CD4-positive, alpha-beta T cell treated with Interleukin-4 for 4 hours (primary cell): ENCODE measurements at places on chromosomes 13 and 19.

DNA sequence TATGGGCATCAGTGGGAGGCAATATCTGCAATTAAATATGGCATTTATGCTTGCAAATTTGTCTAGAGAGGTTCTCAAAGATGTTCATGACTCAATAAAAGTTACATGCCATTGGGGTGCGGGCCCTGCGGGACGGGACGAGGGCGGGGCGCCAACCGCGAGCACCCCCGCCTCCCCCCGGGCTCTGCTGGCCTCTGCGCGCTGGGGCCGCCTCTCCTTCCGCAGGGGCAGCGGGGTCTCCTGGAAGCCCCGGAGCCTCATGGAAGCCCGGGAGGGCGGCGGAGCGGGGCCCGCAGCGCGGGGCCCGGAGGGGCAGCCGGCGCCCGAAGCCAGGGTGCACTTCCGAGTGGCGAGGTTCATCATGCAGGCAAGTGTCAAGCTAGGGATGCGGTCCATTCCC, 179.2 kb downstream of the TPTE2 start:
- DNase-seq: no peak

DNA sequence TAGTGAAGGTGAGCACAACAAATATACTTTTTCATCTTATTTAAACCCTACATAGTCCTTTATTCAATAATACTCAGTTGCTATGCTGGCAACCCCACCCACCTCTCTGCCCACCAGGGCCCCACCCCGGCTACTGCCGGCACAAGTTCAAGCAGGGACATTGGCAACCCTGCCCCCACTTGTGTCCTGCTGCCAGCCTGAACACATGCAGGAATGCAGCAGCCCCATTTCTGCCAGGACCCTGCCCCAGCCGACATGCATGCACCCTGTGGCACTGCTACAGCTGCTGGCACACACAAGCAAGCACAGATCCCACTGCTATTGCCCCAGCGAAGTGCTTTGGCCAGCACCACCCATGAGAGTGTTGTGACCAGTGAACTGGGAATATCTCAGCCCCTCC, 289.8 kb downstream of the COG6 start:
- no peak for DNase-seq

DNA sequence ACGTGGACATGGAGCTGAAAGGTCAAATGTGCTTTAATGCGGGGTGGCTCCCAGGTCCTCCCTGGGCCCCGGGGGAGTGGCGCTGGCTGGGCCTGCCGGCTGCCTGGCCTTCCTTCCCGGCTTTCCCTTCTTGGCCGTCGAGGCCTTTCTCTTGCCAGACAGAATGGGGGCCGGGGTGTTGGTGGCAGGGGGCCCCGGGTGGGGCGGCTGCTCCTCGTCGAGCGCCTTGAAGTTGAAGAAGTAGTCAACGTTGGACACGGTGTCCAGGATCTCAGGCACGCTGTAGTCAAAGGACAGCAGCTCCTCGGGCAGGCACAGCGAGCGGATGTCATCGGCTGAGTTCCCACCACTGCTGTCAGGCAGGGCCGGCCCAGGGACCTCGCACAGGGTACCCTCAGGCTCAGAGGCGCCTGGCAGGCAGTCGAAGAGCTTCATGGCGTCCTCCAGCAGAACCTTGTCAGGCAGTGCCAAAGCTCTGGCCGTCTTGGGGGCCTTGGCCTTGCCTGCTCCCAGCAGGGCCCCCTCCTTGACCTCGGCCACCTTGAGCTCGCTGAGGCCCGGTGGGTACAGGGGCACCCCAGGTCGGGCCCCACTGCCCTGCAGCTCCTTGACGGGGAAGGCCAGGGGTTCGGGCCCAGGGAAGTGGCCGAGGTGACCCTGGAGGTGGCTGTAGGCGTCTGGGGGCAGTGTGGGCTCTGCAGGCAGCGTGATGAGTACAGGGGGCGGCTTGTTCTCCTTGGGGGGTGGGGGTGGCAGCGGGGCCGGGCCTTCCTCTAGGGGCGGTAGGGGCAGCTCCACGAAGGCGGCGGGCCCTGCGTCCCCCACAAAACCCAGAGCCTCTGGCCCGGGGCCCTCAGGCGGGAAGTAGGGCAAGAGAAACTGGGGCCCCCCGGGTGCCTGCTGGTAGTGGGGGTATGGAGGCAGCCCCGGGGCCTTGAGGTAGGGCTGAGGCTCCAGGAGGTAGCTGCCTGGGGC, 1.3 kb downstream of the PRR22 start:
- no peak for DNase-seq

- no peak for DNase-seq
Observed at GRCh38 chr13:75748874-75749273, 112.7 kb downstream of the LMO7 start.

DNA sequence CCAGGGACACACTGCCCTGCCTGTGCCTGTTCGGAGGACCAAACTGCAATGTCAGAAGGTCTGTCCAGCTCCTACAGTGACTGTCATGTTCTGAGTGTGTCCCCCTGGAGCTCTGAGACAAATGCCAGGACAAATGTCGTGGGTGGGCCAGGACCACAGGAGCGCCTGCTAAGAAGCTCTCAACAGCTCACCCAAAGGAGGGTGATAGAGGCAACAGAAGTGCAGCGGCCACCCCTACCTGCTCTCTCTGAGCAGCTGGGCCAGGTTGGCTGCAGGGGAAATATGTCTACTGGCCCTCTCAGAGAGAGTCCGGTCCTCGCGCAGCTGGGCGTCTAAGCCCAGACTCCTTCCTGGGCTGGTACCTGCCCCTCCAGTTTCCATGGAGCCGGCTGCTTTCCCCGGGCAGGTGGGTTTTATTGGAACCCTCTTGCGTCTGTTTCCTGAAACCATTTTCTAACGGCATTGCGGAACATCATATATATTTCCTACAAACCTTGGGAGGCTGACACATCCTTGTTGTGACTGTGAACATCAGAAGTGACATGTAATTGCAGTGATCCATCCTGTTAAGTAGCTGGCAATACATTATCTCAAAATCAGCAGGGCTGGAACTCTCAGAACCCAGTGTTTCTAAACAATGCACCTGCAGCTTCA, 78.1 kb downstream of the CHST8 start:
- DNase-seq: no peak

GRCh38 chr13:25177012-25177411, 4.9 kb upstream of the AMER2 start:
- DNase-seq: no peak

DNA sequence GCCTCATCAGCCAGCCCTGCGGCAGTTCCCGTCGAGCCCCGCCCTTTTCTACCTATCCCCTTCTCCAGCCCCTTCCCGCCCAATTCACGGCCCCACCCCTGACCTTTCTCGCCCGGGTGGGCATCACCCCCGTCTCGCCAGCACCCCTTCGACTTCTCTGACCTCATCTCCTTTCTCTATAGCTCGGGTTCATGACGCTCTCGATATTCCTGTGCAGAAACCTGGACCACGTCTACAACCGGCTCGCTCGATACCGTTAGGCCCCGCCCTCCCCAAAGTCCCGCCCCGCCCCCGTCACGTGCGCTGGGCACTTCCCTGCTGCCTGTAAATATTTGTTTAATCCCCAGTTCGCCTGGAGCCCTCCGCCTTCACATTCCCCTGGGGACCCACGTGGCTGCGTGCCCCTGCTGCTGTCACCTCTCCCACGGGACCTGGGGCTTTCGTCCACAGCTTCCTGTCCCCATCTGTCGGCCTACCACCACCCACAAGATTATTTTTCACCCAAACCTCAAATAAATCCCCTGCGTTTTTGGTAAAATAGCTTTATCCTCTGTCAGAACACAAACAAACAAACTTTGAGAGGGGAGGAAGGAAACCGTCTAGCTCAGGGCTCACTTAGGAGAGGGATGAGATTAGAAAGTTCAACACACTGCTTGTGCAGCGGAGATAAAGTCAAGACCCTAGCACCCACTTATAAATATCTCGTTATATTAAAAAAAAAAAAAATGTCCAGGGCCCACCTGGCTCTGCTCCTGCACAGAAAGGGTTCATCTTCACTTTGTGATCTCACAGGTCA, 5.1 kb downstream of the CD37 start:
- DNase-seq: no peak

DNA sequence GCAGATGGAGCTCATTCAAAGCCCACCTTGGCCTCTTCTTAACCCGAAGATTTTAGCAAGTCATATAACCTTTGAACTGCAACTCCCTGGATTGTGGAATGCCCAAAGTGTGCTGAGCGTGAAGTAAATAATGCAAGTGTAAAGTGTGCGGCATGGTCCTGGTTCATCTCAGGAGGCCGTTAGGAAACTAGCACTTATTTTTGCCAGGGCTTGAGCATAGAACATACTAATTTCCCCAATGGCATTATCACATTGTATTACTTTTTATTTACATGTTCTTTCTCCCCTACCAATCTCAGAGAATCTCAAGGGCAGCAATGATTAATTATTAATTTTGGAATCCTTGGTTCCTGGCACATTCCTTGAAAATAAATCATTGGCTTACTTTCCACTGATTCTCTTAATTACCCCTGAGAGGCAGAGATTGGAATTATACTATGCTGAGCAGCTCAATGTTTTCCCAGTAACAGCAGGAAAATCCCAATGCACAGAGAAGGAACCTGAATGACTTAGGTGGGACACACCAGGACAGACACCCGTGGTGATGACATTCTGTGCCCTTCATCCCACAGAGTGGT, 128.8 kb upstream of the GJB6 start:
- DNase-seq: no peak

DNA sequence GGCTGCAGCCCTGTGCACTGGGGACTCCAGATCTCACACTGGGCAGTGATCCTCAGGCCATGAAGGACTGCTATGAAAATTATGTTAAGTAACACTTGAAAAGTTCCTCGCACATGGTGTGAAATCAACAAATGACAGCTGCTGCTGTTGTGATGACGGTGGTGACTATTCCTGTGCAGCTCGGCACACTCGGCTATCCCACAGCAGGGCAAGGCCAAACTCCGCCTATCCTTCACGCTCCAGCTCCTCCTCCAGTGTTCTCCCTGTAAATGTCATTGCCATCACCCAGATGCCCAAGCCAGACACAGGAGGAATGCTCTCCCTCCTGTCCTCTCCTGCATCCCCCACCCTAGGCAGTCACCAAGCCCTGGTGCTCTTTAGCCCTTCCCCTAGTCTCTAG, 31.3 kb downstream of the GRIK5 start:
- DNase-seq: no peak

GRCh38 chr19:17847538-17848366, at the start of gene JAK3:
Gene JAK3 (minus strand): TSS chr19:17847982. CDS start chr19:17844417, 3,565 bp downstream.
- peak; percentile 83 for DNase-seq

GRCh38 chr19:10748927-10749434, 31.1 kb downstream of the DNM2 start:
- no peak for DNase-seq
